Vagina (tissue), 2 donors: ENCODE measurements at places on chromosomes 12 and 14.

- DNase-seq = no peak
Measured at GRCh38 chr12:12036901-12037300, 33.8 kb upstream of the BCL2L14 start.

DNA sequence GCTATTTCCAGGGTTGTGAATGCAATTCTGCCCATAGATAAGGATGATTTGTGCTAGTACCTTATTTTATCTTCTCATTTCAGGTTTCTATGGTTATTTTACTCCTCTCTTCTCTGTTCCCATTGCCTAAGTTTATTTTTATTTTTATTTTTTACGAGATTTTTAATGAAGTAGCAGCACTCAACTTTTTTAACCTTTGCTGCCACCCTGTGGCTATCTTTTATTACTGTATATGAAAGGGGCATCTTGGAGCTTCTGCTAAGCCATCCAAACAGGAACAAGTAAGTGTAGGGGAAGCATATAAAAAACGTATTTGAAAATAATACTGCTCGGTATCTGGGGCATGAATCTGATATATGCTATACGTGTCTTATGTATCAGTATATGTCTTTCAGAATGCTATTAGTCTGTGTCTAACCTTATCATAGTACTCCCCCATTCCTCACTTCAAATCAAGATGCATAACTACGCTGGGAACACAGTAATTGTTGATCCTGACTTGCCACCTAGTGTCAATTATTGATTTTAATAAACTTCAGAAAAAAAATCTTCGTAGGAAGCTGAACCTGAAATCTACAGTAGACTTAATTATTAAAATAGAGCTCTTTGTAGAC lies 60.3 kb downstream of the KLRG1 start:
- DNase-seq = no peak

- DNase-seq = no peak
Measured at GRCh38 chr12:70288817-70289216, 45.6 kb downstream of the CNOT2 start.

- DNase-seq = no peak
Measured at GRCh38 chr14:51880835-51881580, 20.6 kb downstream of the GNG2 start.

DNA sequence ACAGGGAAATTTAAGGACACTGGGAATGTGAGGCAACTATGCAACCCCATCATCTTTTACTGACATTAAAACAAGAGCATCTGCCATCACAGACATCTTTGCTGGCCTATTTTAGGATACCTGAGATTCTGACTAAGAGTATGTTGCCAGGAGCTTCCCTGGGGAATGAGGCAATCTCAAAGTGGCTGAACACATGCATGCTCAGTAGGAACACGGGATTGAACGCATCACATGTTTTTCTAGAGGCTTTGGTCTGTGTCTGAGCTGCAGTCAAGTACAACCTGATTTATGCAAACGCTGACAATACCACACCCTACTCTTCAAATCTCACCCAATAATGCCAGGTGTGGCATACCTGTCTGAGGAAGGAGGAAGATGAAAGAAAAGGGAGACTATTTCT lies 416.5 kb downstream of the NELL2 start:
- no peak for DNase-seq

DNA sequence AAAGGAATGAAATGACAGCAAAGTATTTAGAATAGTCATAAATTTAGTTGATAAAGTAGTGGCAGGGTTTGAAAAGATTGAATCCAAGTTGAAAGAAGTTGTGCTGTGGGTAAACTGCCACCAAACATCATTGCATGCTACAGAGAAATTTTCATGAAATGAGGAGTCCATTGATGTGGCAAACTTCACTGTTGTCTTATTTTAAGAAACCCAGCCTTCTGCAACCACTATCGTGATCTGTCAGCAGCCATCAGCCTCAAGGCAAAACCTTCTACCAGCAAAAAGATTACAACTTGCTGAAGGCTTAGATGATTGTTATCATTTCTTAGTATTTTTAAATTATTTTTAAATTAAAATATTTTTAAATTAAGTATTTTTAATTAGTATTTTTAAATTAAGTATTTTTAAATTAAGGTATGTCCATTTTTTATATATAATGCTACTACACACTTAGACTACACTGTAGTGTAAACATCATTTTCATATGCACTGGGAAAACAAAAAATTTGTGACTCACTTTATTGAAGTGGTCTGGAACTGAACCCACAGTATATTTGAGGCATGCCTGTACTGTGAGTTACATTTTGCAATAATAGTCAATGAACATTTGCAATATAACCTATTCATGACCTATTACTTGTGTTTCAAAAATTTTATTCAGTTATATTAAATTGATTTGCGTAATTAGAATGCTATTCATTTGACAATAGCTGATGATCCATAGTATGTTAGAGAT lies 67.2 kb upstream of the SYT1 start:
- DNase-seq = no peak

DNA sequence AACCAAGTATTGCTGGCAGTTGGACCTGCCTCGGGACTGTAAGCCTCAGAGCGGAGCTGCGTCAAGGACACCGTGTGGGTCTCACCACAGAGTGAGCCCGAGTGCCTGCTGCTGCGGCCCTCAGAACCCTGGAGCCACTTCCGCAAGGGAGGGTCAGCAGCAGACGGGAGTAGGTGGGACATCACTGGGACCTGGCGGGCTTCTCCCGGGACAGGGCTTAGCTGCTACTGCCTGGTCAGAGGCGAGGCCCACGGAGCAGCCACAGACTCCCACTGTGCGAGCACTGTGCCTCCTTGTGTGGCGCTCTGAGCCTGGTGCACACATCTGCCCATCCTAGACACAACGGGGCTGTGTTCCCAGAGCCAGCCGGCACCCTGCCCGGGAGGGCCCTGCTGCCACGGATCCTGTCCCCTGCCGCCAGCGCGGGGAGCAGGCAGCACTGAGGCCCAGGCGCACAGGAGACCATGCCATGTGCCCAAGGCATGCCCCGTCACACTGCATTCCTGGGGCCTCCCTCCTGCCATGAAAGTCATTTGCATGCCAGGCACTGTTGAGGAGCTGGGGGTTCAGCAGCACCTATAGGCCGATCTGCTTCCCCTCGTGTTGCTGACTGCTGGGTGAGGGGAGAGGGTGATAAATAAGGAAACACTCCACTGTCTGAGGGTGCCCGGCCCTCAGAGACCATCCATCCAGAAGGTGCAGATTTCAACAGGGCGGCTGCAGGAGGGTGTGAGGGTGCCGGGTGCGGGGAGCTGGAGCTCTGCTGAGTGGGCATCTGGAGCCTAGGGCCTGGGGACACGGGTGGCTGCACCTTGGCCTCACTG lies 10.0 kb downstream of the HIP1R start:
- DNase-seq = no peak

- no peak for DNase-seq
Measured at GRCh38 chr12:4766445-4766844, 46.2 kb downstream of the GALNT8 start.

DNA sequence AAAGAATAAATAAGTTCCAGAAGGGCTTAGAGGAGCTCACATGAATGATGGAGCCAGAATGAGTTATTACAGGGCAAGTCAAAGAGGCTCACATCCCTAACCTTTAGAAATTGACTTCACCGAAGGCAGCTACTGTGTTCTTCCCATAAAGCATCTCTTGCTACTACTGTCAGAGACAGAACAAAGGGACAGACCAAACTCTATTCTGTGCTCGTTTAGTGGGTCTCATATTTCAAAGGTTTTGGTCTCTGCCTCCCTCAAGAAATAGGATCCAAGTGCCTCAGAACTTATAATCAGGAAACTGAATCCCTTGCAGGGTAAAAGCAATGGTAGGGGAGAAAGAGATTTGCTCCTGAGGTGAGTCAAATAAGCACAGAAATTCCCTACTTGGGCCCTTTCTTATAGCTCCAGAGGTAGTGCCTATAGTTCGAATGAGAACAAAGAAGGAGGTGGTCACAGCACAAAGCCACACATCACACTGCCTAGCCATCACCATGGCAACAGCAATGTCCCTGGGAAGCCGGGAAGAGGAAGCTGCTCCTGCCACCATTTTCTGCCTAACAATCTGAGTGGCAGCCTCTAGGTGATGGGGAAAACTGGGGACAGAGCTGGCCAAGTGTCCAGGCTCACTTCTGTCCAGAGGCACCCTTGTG lies 294.9 kb downstream of the FOXN3 start:
- no peak for DNase-seq

GRCh38 chr12:45575823-45576475 lies 153.6 kb upstream of the ARID2 start:
- DNase-seq = no peak

GRCh38 chr14:50410921-50411320 lies 14.2 kb upstream of the CDKL1 start:
- DNase-seq = no peak

DNA sequence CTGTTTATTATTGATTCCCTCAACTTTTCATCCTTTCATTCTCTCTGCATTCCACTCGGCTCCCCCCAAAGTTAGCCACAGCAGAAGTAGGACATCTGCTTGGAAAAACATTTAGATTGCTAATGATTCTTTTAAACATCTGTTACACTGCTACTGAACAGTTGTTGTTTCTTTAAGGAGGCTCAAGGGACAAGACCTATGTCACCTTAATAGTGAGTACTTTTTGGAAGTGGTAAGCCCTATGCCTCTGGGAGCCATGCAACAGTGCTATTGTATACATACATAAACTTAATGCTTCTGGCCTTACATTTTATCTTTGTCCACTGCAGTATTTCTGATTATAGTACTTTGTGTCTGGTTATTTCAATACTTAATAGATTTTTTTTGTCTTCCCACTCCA lies 628.2 kb upstream of the FOXG1 start:
- no peak for DNase-seq

GRCh38 chr14:95509495-95509894 lies 7.0 kb downstream of the SYNE3 start:
- no peak for DNase-seq

DNA sequence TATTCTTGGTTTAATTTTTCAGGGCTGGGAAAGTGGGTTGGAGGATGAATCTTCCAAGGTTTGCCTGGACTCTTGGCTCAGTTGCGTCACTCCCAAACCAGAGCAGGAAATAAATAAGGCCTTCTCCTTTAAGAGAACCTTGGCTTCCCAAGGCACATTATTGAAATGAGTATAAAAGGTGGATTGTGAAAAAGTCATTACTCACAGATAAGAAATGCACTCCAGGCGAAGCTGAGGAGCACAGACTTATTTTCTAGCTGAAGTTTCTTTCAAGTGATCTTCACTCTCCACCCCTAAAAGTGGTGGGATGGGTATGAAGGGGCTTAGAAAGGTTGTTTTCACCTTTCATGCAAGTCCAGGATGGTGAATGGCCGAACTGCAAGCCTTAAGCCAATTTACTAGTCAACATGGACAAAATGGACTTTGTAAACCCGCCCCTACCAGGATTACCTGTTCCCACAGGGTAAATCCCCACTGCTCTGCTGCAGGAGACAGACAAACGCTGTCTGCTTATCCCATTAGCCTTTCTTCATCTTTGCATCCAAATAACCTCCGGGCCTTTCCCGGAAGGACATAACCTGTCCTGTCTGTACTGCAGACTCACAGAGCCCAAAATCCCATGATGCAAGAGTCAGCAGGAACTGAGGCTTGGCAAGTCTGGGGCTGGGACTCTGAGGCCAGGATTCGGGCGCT lies 207.6 kb downstream of the BCL11B start:
- peak; percentile 95 for DNase-seq

DNA sequence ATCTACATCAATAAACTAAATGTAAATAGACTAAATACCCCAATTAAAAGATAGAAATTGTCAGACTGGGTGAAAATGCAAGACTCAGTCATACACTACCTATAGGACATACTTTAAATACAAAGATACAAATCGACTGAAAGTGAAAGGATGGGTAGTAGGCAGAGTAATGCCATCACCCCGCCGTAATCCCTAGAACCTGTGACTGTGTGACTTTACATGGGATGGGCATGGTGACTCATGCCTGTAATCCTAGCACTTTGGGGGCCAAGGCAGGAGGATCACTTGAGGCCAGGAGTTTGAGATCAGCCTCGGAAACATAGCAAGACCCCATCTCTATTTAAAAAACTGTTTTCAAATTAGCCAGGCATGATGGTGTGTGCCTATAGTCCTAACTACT lies 2.6 kb upstream of the EVL start:
- DNase-seq = no peak

GRCh38 chr12:79388011-79388410 lies 302.8 kb downstream of the PAWR start:
- DNase-seq = no peak

DNA sequence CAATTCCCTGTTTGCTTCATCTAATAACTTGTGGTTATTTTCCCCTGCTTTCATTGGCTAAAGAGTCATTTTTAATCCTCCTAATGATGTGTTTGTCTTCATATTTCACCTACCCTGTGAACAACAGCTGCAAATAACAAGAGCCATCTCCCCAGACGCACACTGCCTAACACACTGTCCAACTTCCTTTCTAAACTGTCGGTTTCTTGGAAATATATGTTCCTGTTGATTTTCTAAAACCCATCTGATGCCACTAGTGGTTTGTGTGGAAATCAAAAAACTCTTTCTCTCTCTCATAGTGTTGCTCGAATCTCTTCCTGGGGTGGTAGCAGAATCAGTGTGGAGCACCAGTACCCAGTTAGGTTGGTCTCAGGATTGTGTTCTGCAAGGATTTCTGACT lies 226.9 kb downstream of the EPS8 start:
- DNase-seq = no peak

- no peak for DNase-seq
Measured at GRCh38 chr12:22459838-22460490, 84.4 kb downstream of the C2CD5 start.

GRCh38 chr14:94316692-94317091 lies 6.4 kb downstream of the SERPINA6 start:
- peak; percentile 72 for DNase-seq

GRCh38 chr12:60014436-60014835 lies 418.6 kb downstream of the SLC16A7 start:
- no peak for DNase-seq

DNA sequence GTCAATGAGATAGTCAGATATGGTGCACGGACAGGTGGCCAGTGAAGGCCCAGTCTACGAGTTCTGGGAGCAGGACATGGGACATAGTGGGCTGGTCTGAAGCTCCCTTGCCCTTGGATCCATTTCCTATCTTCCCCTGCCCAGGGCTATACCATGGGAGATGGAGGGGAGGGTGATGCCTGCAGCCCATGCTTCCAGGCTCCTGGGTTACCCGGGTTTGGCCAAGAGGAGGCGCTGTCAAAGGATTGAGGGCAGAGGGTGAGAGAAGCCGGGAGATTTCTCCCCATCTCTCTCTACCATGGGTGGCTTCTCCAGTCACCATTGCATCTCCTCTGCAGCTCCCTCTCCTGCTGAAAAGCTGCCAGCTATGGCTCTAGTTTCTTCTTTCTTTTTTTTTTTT lies 52.8 kb upstream of the LHX5 start:
- no peak for DNase-seq

- DNase-seq = no peak
Measured at GRCh38 chr14:106372870-106373652, 846.7 kb downstream of the TMEM121 start.

DNA sequence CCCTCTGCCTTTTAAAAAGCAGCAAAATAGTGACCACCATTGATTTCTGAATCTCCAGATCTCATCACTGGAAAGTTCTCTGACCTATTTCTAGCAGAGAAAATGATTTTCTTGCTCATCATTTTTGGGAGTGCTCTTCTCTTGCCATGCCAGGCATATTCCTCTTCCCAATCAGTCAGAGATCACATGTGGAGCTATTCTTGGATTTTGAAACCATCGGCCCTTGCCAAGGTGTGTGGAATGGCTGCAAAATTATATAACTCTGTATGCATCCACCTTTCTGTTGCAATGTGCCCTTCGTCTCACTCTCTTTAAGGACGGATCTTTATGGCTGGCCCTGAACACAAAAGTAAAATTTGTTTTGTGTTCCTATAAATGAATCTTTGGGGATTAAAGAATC lies 25.5 kb upstream of the LDHB start:
- DNase-seq = no peak

- DNase-seq = no peak
Measured at GRCh38 chr14:89277203-89277602, 139.8 kb downstream of the FOXN3 start.
